ENCODE measurements at places on chromosomes 5 and 9. TPM values are rescaled to one million over a fixed set of nuclear protein-coding genes. Genes with fewer than 3 reads are reported as not detected.

- H3K27me3 ChIP-seq = no peaks in the 10 kb centered on the region
- peaks cover 22% of the 10 kb centered on the region for H3K4me1 ChIP-seq
- peaks cover 18% of the 10 kb centered on the region for H3K36me3 ChIP-seq
- DNase-seq = no peak
Measured at GRCh38 chr5:154034944-154035343, 3.8 kb downstream of the FAM114A2 start.

Gene FAM151B
- total RNA-seq = not detected

GRCh38 chr9:134466869-134467616, 140.8 kb downstream of the RXRA start:
- no peak overlapping the region for H3K27ac ChIP-seq
- H3K4me1 ChIP-seq = no peaks in the 10 kb centered on the region
- DNase-seq = no peak
- no peaks in the 10 kb centered on the region for H3K36me3 ChIP-seq

GRCh38 chr5:135446615-135447014, 533 bp downstream of the DCANP1 start:
- H3K27ac ChIP-seq = no peak overlapping the region
- no peaks in the 10 kb centered on the region for H3K36me3 ChIP-seq
- H3K4me1 ChIP-seq = no peaks in the 10 kb centered on the region
- H3K27me3 ChIP-seq = peaks cover 6% of the 10 kb centered on the region
- H3K4me3 ChIP-seq = no peak overlapping the region

DNA sequence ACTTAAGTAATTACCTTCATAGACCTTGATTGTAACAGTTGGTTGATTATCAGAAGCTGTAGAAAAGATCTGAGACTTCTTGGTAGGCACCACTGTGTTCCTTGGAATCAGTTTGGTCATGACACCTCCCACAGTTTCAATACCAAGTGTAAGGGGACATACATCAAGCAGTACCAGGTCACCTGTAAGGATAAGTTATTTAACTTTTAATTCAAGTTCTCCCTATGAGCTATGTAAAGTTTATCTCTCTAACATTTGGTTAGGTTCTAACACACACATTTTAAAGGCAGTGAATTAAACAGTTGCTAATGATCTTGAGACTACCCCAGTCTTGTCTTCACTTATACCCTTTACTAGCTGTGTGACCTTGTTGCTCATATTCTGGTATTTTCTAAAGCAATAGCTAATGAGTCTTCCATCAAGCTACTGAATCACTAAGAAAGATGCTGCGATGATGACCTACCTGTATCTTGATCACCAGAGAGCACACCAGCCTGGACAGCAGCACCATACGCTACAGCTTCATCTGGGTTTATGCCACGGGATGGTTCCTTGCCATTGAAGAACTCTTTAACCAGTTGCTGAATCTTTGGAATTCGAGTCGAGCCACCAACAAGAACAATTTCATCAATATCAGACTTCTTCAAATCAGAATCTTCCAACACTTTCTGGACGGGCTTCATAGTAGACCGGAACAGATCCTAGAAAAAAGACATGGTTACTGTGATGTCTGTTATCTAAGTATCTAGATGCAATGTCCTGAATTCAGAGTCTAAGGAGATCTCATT, 2.8 kb downstream of the HSPA5 start:
- peaks cover 80% of the 10 kb centered on the region for H3K36me3 ChIP-seq
- H3K4me1 ChIP-seq = peaks cover 56% of the 10 kb centered on the region
- DNase-seq = no peak
- peak overlapping the region; percentile 92 for H3K4me3 ChIP-seq
- H3K27me3 ChIP-seq = no peaks in the 10 kb centered on the region
- H3K27ac ChIP-seq = peak overlapping the region; percentile 40

DNA sequence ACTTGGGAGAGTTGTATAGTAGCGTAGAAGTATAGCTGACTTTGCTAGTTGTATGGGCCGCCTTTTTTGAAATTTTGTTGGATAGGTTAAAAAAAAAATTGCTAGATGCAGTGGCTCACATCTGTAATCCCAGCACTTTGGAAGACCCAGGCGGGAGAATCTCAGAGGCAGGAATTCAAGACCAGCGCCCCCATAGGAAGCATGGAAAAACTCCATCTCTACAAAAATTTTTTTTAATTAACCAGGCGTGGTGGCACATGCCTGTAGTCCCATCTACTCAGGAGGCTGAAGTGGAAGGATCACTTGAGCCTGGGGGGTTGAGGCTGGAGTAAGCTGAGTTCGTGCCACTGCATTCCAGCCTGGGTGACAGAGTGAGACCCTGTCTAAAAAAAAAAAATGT, 59.2 kb downstream of the SMC5 start:
- no peaks in the 10 kb centered on the region for H3K27me3 ChIP-seq
- no peak overlapping the region for H3K4me3 ChIP-seq
- H3K27ac ChIP-seq = no peak overlapping the region
- DNase-seq = no peak
- H3K36me3 ChIP-seq = peaks cover 49% of the 10 kb centered on the region

Gene CAMK4
- total RNA-seq = 66.1 TPM

DNA sequence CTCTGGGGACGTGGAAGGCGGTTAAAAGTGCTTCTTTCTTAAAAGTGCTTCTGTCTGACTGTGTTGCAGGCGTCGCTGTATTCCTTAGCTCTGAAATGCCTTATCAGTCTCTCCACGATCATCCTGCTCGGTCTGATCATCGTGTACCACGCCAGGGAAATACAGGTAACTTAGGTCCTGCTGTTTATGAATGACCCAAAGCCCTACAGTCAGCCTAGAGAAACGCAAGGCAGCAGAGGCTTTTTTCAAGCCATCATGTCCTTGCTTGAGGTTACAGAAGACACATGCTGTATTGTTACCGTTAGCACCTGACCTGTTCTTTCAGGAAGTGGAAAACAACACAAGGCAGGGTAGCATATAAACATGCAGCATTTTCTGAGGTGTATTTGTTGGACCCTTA, 2.0 kb downstream of the KCNN2 start:
- DNase-seq = no peak
- H3K36me3 ChIP-seq = peaks cover 3% of the 10 kb centered on the region
- peaks cover 43% of the 10 kb centered on the region for H3K27me3 ChIP-seq

GRCh38 chr9:112332977-112333638, at the start of gene PTBP3:
PTBP3 (minus strand) TSS chr9:112333619; CDS start chr9:112297865, 35,754 bp downstream.
- H3K4me3 ChIP-seq = peak within 1 kb of the TSS; percentile 88
- H3K27ac ChIP-seq = peak within 1 kb of the TSS; percentile 87
- peaks cover 41% of the 10 kb centered on the region for H3K4me1 ChIP-seq
- H3K27me3 ChIP-seq = no peaks in the 10 kb centered on the region

GRCh38 chr5:2751592-2752021, at the start of gene IRX2:
IRX2 (minus strand) TSS chr5:2751677; CDS start chr5:2751413, 264 bp downstream.
- peaks cover 53% of the 10 kb centered on the region for H3K27me3 ChIP-seq
- peaks cover 4% of the 10 kb centered on the region for H3K4me1 ChIP-seq
- H3K4me3 ChIP-seq = peak within 1 kb of the TSS; percentile 10
- peaks cover 19% of the 10 kb centered on the region for H3K36me3 ChIP-seq
- no peak for DNase-seq
- H3K27ac ChIP-seq = peak within 1 kb of the TSS; percentile 63

- H3K36me3 ChIP-seq = no peaks in the 10 kb centered on the region
- peaks cover 66% of the 10 kb centered on the region for H3K27me3 ChIP-seq
- peaks cover 8% of the 10 kb centered on the region for H3K4me1 ChIP-seq
- no peak for DNase-seq
Measured at GRCh38 chr5:141494761-141495452, 6.0 kb downstream of the PCDHGC5 start.

GRCh38 chr5:138489683-138490061, 24.4 kb downstream of the EGR1 start:
- no peaks in the 10 kb centered on the region for H3K36me3 ChIP-seq
- DNase-seq = no peak
- peaks cover 14% of the 10 kb centered on the region for H3K4me1 ChIP-seq
- peaks cover 39% of the 10 kb centered on the region for H3K27me3 ChIP-seq
- no peak overlapping the region for H3K27ac ChIP-seq

DNA sequence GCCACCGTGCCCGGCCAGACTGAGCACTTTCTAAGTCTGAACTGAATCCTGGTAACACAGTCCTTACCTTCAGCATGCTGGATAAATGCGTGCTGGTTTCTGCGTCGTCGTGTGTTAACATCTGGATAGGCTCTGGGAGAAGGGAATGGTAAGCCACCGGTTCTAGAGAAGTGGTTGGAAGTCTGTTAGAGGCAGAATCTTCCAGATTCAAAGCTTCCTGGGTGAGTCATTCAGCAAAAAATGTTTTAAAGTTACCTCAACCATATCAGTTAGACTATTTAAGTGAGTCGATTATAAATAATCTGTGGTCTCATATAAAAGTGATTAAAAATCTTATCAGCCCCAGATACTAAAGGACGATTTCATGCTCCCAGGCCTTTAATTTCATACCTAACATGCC, 256.5 kb upstream of the NFIL3 start:
- H3K27me3 ChIP-seq = peaks cover 33% of the 10 kb centered on the region
- DNase-seq = no peak
- H3K27ac ChIP-seq = no peak overlapping the region
- no peaks in the 10 kb centered on the region for H3K36me3 ChIP-seq
- peaks cover 4% of the 10 kb centered on the region for H3K4me1 ChIP-seq

Gene AUH
- total RNA-seq = 39.3 TPM

Gene ZBED3
- total RNA-seq = 0.85 TPM

DNA sequence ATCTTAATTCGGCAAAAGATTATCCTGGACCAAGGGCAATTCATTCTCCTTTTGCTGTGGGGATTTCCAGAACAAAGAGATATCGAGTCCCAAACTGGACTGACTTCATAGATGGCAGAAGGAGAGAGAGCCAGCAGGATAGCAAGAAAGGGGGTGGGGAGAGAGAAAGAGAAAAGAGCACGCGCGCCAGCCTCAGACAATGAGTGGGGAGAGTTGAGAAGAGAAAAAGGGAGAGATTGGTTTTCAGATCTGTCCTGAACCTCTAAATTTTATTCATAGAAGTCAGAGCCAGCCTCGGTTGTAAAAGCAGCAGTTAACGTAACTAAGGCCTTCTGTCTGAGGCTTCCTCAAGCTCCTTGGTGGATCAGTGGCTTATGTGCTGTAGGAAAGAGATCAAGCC, 55.3 kb upstream of the ALDH1B1 start:
- H3K27ac ChIP-seq = no peak overlapping the region
- no peaks in the 10 kb centered on the region for H3K36me3 ChIP-seq
- peaks cover 10% of the 10 kb centered on the region for H3K4me1 ChIP-seq
- no peak for DNase-seq

GRCh38 chr9:114389612-114390368, 2.0 kb upstream of the AKNA start:
- H3K36me3 ChIP-seq = peaks cover 73% of the 10 kb centered on the region
- peaks cover 58% of the 10 kb centered on the region for H3K4me1 ChIP-seq
- no peaks in the 10 kb centered on the region for H3K27me3 ChIP-seq
- peak overlapping the region; percentile 100 for H3K4me3 ChIP-seq
- peak overlapping the region; percentile 98 for H3K27ac ChIP-seq
- no peak for DNase-seq

DNA sequence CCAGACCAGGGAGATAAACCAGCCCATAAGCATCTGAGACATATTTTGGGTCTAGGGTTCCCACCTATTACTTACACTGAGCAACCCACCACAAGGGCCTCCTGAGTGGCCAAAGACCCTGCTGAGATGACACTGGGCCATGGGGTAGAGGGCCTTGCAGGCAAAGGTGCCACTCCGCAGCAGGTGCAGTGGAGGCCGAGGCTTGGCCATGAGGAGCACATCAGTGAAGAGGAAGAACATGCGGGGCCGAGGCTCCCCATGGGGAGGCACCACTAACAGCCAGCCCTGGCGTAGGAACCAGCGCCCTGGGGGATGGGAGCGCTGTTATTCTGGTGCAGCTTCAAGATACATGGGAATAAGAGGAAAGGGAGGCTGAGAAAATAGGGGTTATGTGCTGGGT, 2.6 kb downstream of the ARHGEF39 start:
- H3K27me3 ChIP-seq = peaks cover 4% of the 10 kb centered on the region
- peaks cover 84% of the 10 kb centered on the region for H3K4me1 ChIP-seq
- peak overlapping the region; percentile 80 for H3K4me3 ChIP-seq
- H3K27ac ChIP-seq = peak overlapping the region; percentile 86

Gene SWI5
- 11.4 TPM for total RNA-seq

DNA sequence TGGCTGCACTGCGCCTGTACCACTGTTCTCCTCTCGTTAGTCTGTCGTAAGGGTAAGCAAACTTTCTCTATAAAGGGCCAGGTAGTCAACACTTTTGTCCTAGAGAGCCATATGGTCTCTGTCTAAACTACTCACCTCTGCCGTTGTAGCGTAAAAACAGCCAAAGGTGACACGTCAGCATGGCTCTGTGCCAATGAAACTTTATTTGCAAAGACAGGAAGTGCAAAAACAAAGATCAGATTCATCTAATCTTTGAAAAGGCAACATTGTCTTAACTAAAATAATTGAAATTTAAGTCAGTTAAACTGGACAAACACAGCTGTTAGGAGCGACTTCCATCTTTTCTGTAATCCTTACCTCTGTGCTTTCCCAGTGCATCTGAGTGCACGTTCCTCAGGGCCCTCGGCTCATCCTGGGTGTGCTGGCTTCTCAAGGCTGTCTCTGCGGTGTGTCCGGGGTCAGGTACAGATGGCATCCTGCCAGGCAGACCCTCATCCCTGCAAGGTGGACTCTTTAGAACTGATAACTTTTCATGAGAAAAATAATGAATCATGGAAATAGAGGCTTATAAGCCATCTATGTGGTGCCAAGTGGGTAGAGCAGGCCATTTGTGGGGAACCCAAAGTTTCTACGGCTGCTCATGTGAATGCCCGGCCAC, 35.2 kb upstream of the IRX4 start:
- H3K4me1 ChIP-seq = no peaks in the 10 kb centered on the region
- no peaks in the 10 kb centered on the region for H3K36me3 ChIP-seq
- H3K27ac ChIP-seq = no peak overlapping the region
- no peak overlapping the region for H3K4me3 ChIP-seq

Gene SPINK1
- total RNA-seq = not detected

DNA sequence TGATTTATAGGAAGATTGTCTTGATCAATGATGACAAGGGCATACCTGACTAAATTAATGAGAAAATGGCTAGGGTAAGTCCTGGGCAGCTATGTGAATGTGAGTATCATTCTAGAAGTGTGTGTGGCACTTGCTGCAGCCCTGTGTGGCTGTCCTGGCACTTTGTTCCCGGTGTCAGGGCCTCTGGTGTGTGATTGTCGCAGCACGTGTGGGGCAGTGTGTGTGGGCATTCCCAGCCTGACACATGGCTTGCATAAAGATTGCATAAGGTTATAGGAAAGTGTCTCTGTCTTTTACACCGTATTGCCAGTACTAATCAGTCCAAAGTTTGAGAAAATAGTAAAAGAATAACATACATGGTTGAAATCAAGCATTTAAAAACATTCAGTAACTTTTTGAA, 74.4 kb downstream of the TRIO start:
- DNase-seq = no peak
- H3K27ac ChIP-seq = no peak overlapping the region
- H3K4me3 ChIP-seq = no peak overlapping the region
- H3K36me3 ChIP-seq = no peaks in the 10 kb centered on the region
- peaks cover 20% of the 10 kb centered on the region for H3K27me3 ChIP-seq

GRCh38 chr9:104092875-104093600, 1.1 kb upstream of the SMC2 start:
- peak overlapping the region; percentile 99 for H3K4me3 ChIP-seq
- H3K27ac ChIP-seq = peak overlapping the region; percentile 99
- peaks cover 6% of the 10 kb centered on the region for H3K27me3 ChIP-seq
- peaks cover 44% of the 10 kb centered on the region for H3K4me1 ChIP-seq

- no peak overlapping the region for H3K27ac ChIP-seq
- peaks cover 19% of the 10 kb centered on the region for H3K4me1 ChIP-seq
- no peak overlapping the region for H3K4me3 ChIP-seq
- no peaks in the 10 kb centered on the region for H3K36me3 ChIP-seq
- no peak for DNase-seq
Measured at GRCh38 chr5:138651767-138652117, 76.5 kb upstream of the HSPA9 start.

GRCh38 chr9:86485359-86485758, 131.1 kb upstream of the TUT7 start:
- no peaks in the 10 kb centered on the region for H3K36me3 ChIP-seq
- H3K27me3 ChIP-seq = peaks cover 2% of the 10 kb centered on the region
- H3K27ac ChIP-seq = no peak overlapping the region
- no peak overlapping the region for H3K4me3 ChIP-seq
